ENCODE measurements at places on chromosomes 16 and 17.

GRCh38 chr17:7840441-7840840 lies 6.4 kb downstream of the KDM6B start:
- DNase-seq = no peak

- DNase-seq = no peak
These were observed 13.7 kb upstream of the ERN2 start for GRCh38 chr16:23726710-23727109.

DNA sequence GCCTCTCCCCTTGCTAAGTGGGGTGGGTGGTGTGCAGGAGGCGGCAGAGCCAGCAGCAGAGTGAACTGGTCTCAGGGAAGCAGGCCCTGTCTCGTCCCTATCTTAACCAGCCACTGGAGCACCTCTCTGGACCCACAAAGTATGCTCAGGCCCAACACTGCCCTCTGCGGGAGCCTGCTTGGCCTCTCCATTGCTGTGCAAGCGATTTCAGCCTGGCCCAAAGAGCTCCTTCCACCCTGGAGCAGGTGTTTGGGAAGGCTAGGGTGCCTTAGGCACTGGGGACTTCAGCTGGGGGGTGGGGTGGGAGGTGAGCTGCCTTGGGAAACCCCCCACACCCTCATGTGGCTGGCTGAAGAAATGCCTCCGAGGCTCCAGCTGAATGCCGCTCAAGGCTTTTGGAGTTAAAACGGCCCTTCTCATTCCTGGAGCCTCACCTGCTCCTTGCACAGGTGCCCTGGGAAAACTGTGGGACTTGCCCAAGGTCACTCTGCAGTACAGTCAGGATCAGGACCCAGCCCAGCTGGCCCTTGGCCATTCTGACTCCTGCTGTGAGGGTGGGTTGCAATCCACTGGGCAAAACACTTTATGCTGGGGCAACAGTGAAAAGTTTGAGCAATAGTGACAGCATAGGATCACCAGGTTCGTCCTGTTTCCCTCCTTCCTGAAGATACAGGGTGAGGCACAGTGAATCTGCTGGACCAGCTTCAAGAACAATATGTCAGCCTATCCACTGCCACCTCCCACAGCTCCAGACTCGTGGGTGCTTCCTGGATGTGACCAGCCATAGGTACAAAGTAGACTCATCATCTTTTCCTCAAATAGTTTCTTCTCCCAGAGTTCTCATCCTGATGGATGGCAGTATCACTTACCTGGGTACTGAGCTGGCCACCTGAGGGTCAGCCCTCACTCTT lies 5.9 kb upstream of the UBE2O start:
- DNase-seq = no peak

DNA sequence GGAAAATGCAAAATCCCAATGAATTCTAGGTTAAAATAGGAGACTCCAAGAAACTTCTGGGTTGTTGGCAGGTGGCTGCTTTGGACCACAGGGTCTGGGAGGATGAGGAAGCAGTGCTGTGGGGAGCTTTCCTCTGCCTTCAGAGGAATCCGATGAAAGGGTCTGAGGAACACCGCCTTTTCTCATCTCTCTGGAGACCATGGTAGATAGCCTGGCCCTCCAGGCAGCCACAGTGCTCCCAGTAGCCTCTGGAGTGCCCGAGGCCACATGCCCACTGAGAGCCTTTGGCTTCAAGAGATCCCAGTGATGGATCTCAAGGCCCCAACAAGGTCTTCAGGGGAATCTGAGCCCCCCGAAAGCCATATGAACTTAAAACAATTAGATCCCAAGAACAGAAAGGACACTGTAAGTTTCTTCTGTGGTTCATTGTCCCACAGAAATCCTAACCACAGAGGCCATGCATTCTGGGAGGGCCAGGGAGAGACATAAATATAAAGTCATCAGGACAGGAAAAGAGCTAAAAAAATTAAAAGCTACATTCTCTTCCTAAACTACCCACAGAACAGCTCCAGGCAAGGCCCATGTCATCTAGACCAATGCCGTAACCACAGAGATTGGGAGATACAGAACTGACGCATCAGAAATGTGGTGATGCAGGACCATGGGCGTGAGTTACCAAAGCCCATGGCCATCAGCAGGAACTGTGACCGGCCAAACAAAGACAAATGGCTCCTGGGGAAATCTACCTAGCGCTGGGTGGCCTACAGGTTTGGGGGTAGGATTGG lies 24.3 kb downstream of the TK2 start:
- DNase-seq = no peak

DNA sequence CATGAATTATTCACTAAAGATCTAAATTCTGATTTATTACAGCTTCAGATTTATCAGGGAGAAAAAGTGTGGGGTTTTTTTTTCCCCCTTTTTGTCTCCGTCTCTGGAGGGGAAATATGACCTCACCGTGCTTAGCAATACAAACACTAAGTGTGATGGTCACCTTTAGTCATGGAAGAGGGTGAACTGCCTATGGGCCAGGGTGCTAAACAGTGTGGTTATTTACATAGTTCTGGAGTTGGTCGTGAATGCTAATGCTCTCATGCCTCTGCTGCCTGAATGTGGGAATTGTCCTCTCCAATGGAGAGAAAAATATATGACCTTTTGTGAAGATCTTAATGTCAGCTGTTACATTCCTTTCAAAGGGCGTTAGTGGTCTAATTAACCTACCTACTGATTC lies 44.8 kb upstream of the MSI2 start:
- DNase-seq = no peak

- peak; percentile 52 for DNase-seq
These were observed 8.5 kb downstream of the ALOXE3 start for GRCh38 chr17:8109661-8110455.

GRCh38 chr16:75559564-75560372 lies 3.7 kb upstream of the TMEM231 start:
- no peak for DNase-seq

DNA sequence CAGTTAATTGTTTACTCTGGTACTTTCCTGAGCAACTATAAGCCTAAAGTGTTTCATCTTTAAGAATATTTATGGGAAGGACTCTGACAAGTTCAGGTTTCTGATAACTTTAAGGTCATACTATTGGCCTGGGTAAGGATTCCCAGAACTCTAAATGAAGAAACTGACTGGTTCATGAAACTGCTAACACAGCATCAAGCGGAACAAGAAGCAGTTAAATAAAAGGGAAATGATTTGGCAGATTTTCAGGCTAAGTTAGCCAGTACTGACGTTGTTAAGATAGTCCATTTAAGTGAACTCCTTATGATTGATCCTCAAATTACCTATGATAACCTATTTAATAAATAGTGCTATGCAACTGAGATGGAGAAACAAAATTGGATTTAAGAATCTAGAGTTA lies 101.6 kb upstream of the CES5A start:
- DNase-seq = no peak

- DNase-seq = no peak
These were observed 6.7 kb upstream of the ADGRG1 start for GRCh38 chr16:57621521-57622271.

DNA sequence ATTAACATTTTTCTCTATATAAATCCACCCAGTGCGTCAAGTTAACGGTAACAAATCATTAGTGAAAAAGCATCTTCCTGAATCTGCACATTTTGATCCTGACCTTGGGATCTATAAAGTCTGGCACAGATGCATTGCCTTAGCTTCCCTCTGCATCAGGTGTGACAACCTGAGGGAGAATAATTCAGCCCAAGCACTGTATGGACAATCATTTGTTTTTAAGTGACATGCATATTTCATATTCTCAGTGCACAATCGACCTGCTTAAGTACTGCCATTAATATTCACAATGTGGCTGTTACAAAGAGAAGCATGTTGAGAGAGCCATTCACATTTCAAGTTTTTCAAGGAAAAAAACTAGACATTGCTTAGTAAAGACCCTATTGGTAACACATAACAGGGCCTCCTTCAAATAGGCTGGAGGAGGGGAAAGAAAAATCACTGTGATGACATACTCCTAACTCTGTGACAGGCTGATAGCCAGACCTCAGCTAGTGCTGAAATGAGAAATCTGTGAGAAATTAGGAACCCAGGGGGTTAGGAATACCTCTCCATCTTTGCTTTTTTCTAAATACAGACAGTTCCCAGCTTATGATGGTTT lies 505.3 kb upstream of the CDH5 start:
- DNase-seq = no peak

- DNase-seq = no peak
These were observed 6.7 kb downstream of the ALOX12B start for GRCh38 chr17:8080799-8081219.

- no peak for DNase-seq
These were observed 6.4 kb downstream of the PDK2 start for GRCh38 chr17:50101346-50102163.

DNA sequence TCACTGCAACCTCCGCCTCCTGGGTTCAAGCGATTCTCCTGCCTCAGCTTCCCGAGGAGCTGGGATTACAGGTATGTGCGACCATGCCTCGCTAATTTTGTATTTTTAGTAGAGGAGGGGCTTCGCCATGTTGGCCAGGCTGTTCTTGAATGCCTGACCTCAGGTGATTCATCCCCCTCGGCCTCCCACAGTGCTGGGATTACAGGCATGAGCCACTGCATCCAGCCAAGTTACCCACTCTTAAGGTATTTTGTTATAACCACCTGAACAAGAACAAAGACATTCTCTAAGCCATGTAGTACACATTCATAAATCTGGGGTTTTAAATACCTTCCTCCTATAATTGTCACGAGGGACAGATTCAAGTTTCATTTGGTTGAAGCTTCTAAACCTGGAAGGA lies 12.3 kb upstream of the TMEM170A start:
- DNase-seq = no peak

- no peak for DNase-seq
These were observed at the start of gene CACNG5 for GRCh38 chr17:66834919-66835454. CACNG5 (plus strand) TSS chr17:66835117; CDS start chr17:66877333, 42,216 bp downstream.

GRCh38 chr16:11788914-11789313 lies 8.1 kb downstream of the ZC3H7A start:
- DNase-seq = no peak

DNA sequence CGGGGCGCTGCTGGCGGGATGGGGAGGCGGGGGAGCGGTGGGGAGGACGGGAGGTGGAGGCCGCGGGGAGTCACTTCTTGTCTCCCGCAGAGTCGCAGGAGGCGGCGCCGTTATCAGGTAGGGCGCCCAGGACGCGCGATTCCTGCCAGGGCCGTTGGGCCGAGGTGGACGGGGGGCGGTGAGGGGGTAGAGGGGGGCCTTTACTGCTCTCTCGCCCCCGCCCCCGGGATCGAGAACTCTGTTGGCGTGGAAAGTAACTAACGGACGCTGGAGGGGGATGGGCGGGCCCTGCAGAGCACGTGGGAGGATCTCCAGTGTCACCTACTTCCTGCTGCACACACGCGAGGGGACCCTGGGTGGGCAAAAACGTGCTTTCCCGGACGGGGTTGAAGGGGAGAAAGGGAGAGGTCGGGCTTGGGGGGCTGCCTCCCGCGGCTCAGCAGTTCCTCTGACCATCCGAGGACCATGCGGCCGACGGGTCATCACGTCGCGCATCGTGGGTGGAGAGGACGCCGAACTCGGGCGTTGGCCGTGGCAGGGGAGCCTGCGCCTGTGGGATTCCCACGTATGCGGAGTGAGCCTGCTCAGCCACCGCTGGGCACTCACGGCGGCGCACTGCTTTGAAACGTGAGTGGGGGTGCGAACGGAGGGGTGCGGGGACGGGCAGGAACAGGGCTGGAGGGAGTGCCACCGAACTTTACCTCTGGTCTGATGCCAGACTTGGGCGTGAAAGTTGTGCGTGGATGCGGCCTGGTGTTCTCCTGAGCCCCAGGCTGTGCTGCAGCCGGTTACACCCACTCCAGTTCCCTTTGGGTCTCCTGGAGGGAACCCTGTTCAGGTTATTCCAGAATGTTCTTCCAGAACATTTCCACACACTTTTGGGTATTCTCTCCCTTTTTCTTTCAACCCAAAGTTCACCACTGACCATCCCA lies 569 bp downstream of the PRSS21 start:
- no peak for DNase-seq

DNA sequence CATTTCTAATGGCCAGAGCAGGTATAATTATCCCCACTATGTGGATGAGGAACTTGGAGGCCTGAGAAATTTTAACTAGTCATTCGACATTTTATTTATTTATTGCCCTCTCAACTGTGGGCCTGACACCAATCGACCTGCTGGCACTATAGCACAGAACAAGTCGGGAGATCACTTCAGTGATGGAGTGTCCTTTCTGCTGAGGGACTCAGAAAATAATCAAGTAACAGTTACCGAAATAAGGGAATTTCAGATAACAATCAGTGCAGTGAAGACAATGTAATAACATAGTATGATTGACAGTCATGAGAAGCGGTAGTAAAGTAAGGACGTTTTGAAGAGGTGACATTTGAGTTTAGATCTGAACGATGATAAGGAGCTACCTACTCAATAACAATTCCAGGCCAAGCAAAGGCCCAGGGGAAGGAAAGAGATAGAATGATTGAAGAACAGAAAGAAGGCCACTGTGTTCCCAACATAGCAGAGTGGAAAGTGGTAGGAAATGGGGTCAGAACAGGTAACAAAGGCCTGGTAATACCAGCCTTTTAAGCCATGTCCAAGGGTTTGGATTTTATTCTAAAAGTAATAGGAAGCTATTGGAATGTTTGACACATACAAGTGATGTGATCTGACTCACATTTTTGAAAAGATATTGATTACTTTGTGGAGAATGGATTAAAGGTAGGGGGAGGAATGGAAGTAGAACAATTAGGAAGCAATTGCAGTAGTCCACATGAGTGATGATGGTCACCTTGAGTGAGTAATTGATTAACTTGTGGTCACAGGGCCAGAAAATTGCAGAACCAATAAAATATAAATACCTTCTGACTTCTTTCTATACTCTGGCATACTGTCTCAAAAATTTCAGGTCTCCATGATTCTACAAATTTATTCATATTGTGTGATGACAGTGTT lies 1.4 kb downstream of the STXBP4 start:
- DNase-seq = no peak

DNA sequence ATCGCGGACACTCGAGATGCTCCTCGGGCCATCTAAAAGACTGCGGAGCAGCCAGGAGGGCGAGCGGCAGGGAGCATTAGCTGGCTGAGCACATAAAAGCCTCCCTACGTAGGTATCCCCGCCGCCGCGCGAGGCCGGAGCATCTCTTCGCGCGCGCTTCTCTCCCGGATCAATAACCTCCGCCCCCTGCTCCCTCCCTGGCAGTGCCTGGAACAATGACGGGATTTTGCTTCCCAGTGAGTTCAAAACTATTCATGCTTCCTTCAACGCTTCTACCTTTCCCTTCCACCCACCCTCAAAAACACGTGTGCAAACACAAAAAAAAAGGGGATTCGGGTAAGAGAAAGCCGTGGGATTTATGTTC lies 984 bp downstream of the CENPV start:
- DNase-seq = no peak

GRCh38 chr17:69547947-69548346 lies 133.4 kb downstream of the MAP2K6 start:
- DNase-seq = no peak
